ENCODE measurements at places on chromosomes 1 and 21.

GRCh38 chr1:24743404-24744211 is 1.6 kb upstream of the CLIC4 start:
- peak; percentile 12 for DNase-seq

DNA sequence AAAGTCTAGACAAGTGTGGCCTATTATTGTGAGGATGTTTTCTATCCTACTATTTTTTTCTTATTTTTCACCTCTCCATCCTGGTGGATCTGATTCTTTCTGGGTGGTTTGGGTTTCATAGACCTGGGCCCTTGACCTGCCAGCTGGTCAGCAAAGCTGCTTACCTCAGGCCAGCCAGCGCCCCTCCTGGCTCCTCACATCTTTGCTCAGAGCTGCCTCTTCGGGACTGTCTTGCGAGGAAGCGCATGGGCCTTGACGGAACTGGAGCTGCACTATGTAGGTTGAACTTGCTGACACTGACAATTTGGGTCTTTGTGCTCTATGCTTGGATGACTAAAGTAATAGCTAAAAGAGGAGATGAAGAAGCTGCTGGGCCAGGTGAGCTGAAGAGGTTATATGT is 138.5 kb upstream of the SYT6 start:
- no peak for DNase-seq

GRCh38 chr1:161705537-161705936 is 1.5 kb upstream of the FCRLA start:
- DNase-seq = no peak

DNA sequence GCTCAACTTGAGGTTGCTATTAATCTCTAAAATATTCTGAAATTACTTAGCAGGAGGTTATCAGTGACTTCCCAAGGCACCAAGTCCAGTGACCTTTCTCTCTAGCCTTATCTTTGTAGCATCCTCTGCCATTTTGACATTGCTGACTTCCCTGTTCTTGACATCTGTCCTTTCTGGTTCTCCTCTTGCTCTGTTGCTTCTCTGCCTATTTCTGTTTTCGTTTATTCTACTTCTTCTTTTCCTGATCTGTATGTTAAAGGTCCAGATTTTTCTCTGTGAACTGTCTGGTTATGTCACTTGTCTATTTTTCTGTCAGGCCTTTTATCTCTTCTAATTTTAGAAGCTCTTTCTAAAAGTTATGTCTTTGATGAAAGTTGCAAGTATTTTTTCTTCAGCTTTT is 178.8 kb downstream of the VPS13D start:
- DNase-seq = no peak

DNA sequence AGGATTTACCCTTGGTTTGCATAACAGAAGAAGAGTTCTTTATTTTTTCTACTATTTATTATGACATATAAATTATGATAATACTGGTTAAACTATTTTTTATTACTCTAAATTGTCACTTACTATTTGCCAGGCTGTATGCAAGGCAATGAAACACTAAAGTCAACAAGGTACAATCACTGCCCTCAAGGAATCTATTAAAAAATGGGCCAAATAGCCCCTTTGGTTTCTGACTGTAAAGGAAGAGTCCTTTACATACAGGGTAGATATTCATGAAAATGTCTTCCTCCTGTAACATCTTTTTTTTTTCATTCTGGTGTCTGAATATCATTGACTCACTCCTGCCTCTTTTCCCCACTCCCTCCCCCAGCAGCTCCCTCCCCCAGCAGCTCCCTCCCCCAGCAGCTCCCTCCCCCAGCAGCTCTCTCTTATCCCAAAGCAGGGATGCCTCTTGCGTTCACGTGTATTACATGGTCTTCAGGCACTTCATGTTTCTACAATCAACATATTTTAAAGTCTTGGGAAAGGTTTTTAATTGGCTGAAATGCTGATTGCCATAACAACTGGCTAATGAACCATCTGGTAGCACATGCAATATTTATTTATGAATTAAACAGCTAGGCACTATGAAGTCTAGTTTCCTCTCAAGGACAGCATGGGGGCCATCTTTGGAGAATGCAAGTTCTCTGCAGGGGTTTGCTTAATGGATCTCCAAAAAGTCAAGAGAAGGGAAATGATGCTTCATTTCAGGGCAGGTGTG is 400.4 kb upstream of the PLXNA2 start:
- no peak for DNase-seq

GRCh38 chr1:36137776-36138175 is 11.5 kb downstream of the TRAPPC3 start:
- no peak for DNase-seq

DNA sequence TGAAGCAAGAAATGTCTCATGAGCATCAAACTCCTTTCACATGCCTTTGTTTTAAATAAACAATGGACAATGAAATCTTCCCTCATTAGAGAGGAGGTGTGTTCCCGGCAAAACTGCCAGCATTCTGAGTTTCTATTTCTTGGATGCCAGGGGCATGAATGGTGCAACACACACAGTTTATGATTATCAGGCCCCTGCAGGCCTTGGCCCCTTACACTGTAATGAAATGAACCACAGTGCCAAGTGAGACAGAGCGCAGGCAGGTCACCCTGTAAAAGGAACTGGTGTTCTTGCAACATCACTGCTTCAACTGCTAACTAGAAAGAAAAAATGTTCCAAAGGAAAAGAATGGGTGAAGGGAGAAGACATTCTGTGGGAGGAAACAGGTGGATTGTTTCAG is 3.8 kb upstream of the PIGC start:
- no peak for DNase-seq

- no peak for DNase-seq
Measured at GRCh38 chr1:12019858-12020509, 686 bp downstream of the MIIP start.

GRCh38 chr1:38077523-38078147 is 31.0 kb upstream of the POU3F1 start:
- DNase-seq = no peak

GRCh38 chr1:6491966-6492365 is 499 bp upstream of the PLEKHG5 start:
- DNase-seq = no peak

- DNase-seq = no peak
Measured at GRCh38 chr1:106975944-106976343, 80.5 kb upstream of the PRMT6 start.

GRCh38 chr1:93576346-93576745 is 105.3 kb downstream of the BCAR3 start:
- DNase-seq = no peak

- DNase-seq = no peak
Measured at GRCh38 chr1:38526046-38526445, 333.5 kb downstream of the RRAGC start.

- no peak for DNase-seq
Measured at GRCh38 chr1:14292520-14292919, 306.0 kb upstream of the KAZN start.

GRCh38 chr1:150922519-150922975 is 3.6 kb upstream of the SETDB1 start:
- DNase-seq = peak; percentile 84
